ENCODE measurements at places on chromosomes 11 and 22.

GRCh38 chr22:26556904-26557303 is 33.0 kb downstream of the TPST2 start:
- no peak for DNase-seq

DNA sequence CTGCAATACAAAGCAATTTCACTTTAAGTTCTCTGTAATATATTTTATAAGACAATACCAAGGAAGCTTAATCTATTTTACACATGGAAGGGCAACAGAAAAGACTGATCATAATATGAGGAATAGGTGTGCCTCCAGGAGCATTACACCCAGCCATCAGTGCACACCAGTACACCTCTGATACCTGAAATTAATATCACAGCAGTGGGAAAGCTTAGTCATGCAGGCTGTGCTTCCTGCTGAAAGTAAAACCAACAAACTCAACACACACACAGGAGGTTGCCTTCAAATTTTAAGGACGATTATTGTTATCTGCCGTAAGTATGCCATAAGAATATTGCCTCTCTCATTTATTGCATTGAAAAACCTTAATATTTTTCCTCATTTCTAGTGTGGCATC is 1119.1 kb upstream of the TENM4 start:
- no peak for DNase-seq

DNA sequence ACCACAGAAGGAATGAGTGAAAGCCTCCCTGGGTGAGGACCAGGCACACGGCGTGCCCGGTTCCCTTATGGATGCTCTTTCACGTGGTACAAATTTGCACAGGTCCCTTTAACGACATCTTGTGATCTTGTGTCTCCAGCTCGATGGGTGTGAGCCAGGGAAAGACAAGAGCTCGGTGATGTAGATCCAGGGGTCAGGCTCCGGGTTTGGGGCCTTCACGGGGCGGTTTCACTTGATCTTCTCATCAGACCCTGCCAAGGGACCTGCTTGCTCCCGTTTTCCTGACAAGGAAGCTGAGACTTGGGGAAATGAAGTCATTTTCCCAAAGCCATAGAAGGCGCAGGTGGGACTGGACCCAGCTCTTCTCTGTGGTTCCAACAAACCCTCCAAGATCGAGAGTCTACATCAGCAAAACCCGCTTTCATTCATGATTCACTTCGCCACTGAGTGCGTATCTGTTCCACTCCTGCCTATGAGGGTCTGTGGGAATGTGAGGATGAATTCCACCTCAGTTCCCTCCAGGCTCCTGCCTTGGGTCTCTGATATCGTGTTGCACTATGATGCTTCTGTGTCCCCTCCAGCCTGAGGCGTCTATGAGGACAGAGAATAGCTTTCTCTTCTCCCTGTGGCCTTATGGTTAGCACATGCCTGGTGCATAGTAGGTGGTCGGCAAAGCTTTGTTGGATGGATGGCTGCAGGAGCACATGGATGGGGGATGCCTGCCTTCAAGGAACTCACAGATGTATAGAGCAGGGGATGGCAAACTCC is 45.0 kb upstream of the ANO1 start:
- DNase-seq: no peak

DNA sequence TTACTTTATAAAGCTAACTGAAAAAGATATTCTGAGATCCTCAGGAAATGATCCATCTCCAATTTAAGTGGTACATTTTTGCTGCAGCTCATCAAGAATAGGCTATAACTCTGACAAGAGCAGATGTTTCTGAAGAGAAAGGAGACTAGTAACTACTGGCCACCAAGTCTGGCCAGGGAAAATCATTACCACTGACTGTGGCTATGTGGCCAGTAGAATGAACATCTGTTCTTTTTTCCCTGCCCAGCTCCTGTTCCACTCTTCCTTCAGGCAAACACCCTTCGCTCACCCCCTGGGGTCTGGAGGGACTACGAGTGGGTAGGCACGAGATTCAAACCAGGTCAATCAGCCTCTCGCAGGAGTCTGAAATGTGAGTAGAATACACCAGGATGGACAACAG is 23.9 kb downstream of the TMEM123 start:
- DNase-seq: no peak

- no peak for DNase-seq
These were observed 20.3 kb downstream of the MRGPRD start for GRCh38 chr11:68960294-68961071.

DNA sequence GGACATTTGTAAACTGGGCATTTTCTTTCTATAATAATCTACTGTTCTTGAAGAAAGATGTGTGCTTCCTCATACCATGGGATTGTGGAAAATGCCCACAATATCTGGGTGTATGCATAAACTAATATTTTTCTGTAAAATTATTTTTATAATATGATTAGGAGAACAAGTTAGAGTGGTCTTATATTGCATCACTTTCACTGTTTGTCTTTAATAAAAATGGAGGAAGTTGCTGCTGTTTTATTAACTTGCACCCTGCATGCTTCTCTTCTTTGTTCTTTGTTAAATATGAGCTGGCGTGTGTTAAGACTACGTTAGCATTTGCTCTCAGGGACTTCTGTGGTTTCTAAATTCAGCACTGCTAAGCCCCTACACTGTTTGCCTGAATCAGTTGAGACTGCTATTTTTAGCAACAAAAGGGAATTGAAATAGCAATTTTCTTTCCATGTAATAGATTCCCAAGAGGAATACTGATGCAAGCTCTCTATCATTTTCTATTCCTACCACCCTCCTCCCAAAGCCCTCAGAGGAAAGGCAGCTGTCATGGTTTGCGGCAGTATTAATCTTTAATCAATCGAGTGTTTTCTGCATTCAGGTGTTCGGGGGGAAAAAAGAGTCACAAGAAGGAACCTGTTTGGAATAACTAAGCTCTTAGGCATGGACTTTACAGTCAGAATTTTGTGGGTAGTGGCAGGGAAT is 56.1 kb downstream of the HSD17B12 start:
- no peak for DNase-seq

- no peak for DNase-seq
These were observed 29.9 kb upstream of the LRRC32 start for GRCh38 chr11:76700177-76701100.
